Activated CD8-positive, alpha-beta T cell treated with anti-CD3 and anti-CD28 coated beads, Interleukin-2, amount 10 ng/mL, durations not matched to agents 7 days and 5 days (primary cell): ENCODE measurements at places on chromosomes 12 and 14. TPM values are rescaled to one million over a fixed set of nuclear protein-coding genes. Genes with fewer than 3 reads are reported as not detected.

Gene SYCP3
- total RNA-seq = 2.0 TPM

Gene ADAM20
- total RNA-seq = 0.18 TPM

Gene OXA1L
- total RNA-seq = 104 TPM

Gene MYH6
- total RNA-seq = not detected

Gene PPM1A
- 50.1 TPM for total RNA-seq

Gene MSI1
- not detected for total RNA-seq

Gene C12orf75
- 301 TPM for total RNA-seq

Gene PPP1R13B
- total RNA-seq = 12.6 TPM

Gene UNG
- 61.5 TPM for total RNA-seq

Gene OR6C2
- not detected for total RNA-seq

Gene RIC8B
- 15.4 TPM for total RNA-seq

Gene INSM2
- not detected for total RNA-seq

Gene EPYC
- total RNA-seq = not detected

Gene NRIP2
- not detected for total RNA-seq
